ENCODE measurements at places on chromosomes 12 and 14. TPM values are rescaled to one million over a fixed set of nuclear protein-coding genes. Genes with fewer than 3 reads are reported as not detected.

SFSWAP gene
- 21.9 TPM for total RNA-seq

MGST1 gene
- total RNA-seq, result 11.4 TPM

RNASE1 gene
- not detected for total RNA-seq

MAP1LC3B2 gene
- 1.8 TPM for total RNA-seq

KLRG1 gene
- total RNA-seq, result not detected

GLT8D2 gene
- total RNA-seq, result 2.7 TPM

HNF1A gene
- total RNA-seq, result not detected

ABHD12B gene
- not detected for total RNA-seq

NEDD1 gene
- 50.2 TPM for total RNA-seq

ESRRB gene
- total RNA-seq, result not detected

CFAP251 gene
- total RNA-seq, result 3.8 TPM

TAS2R20 gene
- total RNA-seq, result 0.46 TPM

GPRC5D gene
- total RNA-seq, result not detected

ADAM21 gene
- total RNA-seq, result 0.41 TPM

LRP1-AS gene
- not detected for total RNA-seq

ANKRD33 gene
- not detected for total RNA-seq

INHBE gene
- 0.17 TPM for total RNA-seq

TAMALIN gene
- total RNA-seq, result 3.3 TPM

SUSD6 gene
- total RNA-seq, result 3.1 TPM

AQP2 gene
- not detected for total RNA-seq

IL31 gene
- total RNA-seq, result not detected

RDH16 gene
- total RNA-seq, result not detected

TSPAN11 gene
- total RNA-seq, result not detected

RNASE3 gene
- not detected for total RNA-seq

ADAMTS20 gene
- total RNA-seq, result 0.22 TPM

MSRB3 gene
- 6.3 TPM for total RNA-seq

MIP gene
- total RNA-seq, result not detected

KRT85 gene
- total RNA-seq, result not detected

FAM181A gene
- total RNA-seq, result not detected

INTS13 gene
- total RNA-seq, result 44.9 TPM

RTL1 gene
- not detected for total RNA-seq

AGAP2 gene
- 0.02 TPM for total RNA-seq

PZP gene
- total RNA-seq, result not detected
